Activated CD4-positive, alpha-beta T cell treated with anti-CD3 and anti-CD28 coated beads, Interleukin-2, amount 10 ng/mL, durations not matched to agents 7 days and 5 days (primary cell): ENCODE measurements at places on chromosomes 1 and 21.

DNA sequence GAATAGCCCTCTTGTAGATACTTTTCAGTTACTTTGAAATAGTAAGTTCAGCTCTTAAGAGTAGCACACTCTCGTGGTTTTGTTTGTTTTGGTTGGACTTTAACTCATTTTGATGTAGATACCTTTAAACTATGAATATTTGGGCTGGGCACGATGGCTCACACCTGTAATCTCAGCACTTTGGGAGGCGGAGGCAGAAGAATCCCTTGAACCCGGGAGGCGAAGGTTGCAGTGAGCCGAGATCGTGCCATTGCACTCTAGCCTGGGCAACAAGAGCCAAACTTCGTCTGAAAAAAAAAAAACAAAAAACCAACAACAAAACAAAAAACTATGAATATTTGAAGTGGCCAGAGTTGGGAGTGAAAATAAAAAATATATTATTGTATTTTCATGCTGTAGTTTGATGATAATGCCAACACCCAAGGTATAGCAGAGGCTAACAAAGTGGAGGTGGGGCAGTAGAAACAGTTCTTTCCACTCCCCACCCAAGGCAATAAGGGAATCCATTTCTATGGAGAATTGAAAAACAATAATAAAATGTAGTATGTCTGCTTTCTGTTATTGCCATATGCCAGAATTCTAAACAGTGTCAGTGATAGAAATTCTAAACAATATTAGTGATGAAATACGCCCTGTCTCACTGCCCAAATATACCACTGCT is 1.7 kb downstream of the ZNF326 start:
- DNase-seq: no peak

DNA sequence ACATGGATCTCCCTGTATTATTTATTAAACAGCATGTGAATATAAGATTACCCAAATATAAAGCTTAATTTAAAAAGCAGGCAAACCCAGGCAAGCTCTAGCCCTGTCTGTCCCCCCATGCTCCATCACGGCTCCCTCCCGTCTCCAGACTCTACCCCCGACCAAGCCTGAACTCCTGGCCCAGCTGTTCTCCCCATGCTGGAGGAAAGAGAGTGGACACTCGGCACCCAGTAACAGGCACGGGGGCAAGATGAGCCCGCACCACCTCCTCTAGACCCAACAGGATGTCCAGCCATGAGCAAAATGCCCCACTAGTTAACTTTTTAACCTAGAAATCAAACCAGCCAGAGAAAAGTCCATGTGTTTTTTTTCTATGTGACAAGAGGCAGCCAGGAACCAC is 19.3 kb downstream of the SLC19A1 start:
- DNase-seq: no peak

DNA sequence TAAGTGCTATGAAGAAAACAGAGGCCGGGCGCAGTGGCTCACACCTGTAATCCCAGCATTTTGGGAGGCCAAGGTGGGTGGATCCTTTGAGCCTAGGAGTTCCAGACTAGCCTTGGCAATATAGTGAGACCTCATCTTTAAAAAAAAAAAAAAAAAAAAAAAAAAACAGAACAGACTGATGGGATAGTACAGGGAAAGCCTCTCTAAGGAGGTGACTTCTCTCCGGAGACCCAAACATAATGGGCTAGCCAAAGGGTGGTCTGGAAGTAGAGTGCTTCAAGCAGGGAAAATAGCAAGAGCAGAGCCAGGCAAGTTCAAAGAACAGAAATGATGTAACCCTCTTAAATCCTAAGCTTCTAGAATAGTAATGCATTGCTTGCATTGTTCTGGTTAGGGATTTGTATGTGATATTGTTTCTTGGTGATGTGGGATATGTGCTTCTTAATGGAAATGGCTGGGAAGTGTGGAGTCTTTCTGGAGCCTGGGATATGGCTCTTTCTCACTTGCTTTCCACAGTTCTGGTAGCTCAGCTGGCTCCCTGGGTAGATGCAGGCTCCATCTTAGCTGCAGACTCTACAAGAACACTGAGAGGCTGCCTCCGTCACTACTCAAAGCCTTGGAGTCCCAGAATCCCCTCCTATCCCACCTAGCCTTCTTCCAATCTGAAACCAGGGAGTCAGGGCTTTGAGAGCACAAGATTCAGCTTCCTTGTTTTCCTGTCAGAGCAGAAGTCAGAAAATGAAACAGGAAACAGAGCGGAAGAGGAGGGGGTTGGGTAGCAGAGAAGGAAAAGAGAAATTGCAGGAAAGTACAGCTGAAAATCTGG is 1.9 kb upstream of the PIGV start:
- no peak for DNase-seq

DNA sequence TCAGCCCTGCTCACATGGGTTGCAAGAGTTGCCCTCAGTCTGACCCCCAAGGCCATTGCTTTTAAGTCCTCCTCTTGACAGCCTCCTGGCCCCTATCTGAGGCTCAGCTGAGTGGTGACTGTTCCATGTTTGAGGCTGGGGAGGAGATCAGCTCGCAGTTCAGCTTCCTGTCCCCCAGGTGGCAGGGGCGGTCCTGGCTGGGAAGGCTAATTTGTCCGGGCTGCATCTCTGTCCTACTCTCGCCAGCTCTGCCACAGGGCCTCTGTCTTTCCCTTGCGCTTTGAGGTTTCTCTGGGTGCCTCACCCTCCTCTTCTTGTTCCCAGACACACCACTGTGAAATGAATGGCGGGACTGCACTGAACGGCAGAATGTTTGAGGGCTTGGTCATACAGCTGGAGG is 157.3 kb downstream of the KCNJ6 start:
- no peak for DNase-seq

GRCh38 chr1:43750083-43750482 is 42.7 kb downstream of the ST3GAL3 start:
- DNase-seq: no peak

- DNase-seq: no peak
Measured at GRCh38 chr1:3037281-3038040, 16.2 kb downstream of the ACTRT2 start.

GRCh38 chr21:16307256-16307655 is 577.5 kb downstream of the USP25 start:
- no peak for DNase-seq
